ENCODE measurements at places on chromosomes 5 and 9. TPM values are rescaled to one million over a fixed set of nuclear protein-coding genes. Genes with fewer than 3 reads are reported as not detected.

The CCNI2 gene
- not detected for total RNA-seq

GRCh38 chr9:134922932-134923240, 5.2 kb upstream of the FCN1 start:
- no peak for ATAC-seq

GRCh38 chr9:136673088-136673974, 10.6 kb downstream of the EGFL7 start:
- no peak for ATAC-seq

- peak; percentile 54 for ATAC-seq
Measured at GRCh38 chr9:33202552-33203201, 35.5 kb upstream of the B4GALT1 start.

- no peak for ATAC-seq
Measured at GRCh38 chr9:111917201-111917600, 20.6 kb downstream of the UGCG start.

- peak; percentile 76 for ATAC-seq
Measured at GRCh38 chr5:142686968-142687367, 1.1 kb upstream of the FGF1 start.

GRCh38 chr9:134980991-134981390, 63.3 kb upstream of the FCN1 start:
- ATAC-seq: no peak

DNA sequence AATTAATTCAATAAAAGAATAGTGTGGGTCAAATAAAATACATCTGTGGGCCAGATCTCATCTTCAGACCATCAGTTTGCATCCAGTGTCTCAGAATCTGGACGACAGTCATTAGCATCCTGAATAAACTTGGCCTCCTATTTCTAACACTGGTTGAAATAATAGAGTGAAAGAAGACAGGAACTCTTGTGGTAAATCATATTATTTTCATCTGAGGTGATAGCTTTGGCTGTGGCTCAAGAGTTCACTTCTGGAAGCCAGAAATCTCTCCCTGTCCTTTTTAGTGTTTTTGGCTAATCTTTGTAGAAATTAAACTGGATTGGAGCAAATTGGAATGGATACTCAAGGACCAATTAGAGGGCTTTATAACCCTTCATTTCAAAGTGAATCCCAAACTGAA, 63.4 kb upstream of the HMHB1 start:
- no peak for ATAC-seq

- peak; percentile 90 for ATAC-seq
Measured at GRCh38 chr5:172697123-172698121, 56.4 kb downstream of the NEURL1B start.

DNA sequence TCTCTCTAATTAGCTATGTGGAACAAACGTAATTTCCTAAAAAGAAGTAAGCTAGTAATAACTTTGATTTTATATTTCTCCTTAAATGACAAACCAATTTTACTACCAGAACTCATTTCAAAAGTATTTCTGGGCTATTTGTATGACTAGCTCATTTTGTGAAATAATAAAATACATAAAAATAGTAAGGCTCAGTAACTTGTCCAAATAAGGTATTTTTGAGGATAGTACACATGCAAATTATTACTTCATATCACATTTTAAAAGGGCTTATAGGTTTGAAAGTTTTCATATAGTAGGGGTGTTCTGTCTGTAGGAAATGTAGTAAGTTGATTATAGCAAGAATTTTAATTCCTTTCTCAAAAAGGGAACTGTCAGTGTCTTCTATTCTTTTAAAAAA, 26.5 kb downstream of the C9orf85 start:
- no peak for ATAC-seq

The SPATA6L gene
- total RNA-seq: 3.1 TPM
